Stimulated activated CD8-positive, alpha-beta memory T cell treated with anti-CD3 and anti-CD28 coated beads, Interleukin-12 subunit alpha, Interleukin-12 subunit beta, amount 100 ng/mL, for 1 hour (primary cell): ENCODE measurements at places on chromosomes 4 and X.

GRCh38 chrX:76555816-76556215 lies 128.3 kb downstream of the MAGEE1 start:
- no peak for DNase-seq

GRCh38 chr4:117311215-117311614 lies 225.8 kb upstream of the TRAM1L1 start:
- DNase-seq = no peak

- DNase-seq = no peak
Measured at GRCh38 chr4:147853706-147854105, 121.8 kb downstream of the ARHGAP10 start.

GRCh38 chr4:27154706-27155105 lies 294.1 kb downstream of the STIM2 start:
- DNase-seq = no peak

- no peak for DNase-seq
Measured at GRCh38 chrX:112865464-112866025, 24.9 kb upstream of the AMOT start.

GRCh38 chr4:36006226-36006625 lies 238.1 kb downstream of the ARAP2 start:
- no peak for DNase-seq

GRCh38 chr4:110292994-110293744 lies 94.8 kb upstream of the ELOVL6 start:
- DNase-seq = no peak
